ENCODE measurements at places on chromosomes 5 and 9. TPM values are rescaled to one million over a fixed set of nuclear protein-coding genes. Genes with fewer than 3 reads are reported as not detected.
A peak's percentile ranks its signal among the peaks of the same experiment; 100 is the strongest.

DNA sequence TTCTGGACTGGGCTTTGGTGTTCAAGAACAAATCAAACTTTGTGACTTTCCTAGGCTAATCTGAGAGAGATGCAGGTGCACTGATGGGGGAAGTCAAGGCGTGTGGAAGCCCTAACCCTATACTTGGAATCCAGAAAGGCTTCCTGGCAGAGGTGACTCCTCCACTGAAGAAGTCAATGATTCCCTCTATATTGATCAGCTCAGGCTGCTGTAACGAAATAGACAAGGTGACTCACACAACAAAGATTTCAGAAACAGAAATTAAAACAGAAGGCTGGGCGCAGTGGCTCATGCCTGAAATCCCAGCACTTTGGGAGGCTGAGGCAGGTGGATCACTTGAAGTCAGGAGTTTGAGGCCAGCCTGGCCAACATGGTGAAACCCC lies 69.6 kb upstream of the GGTA1 start:
- DNase-seq, result no peak

- no peak for DNase-seq
These were observed 55.0 kb downstream of the IPPK start for GRCh38 chr9:92614763-92615461.

DNA sequence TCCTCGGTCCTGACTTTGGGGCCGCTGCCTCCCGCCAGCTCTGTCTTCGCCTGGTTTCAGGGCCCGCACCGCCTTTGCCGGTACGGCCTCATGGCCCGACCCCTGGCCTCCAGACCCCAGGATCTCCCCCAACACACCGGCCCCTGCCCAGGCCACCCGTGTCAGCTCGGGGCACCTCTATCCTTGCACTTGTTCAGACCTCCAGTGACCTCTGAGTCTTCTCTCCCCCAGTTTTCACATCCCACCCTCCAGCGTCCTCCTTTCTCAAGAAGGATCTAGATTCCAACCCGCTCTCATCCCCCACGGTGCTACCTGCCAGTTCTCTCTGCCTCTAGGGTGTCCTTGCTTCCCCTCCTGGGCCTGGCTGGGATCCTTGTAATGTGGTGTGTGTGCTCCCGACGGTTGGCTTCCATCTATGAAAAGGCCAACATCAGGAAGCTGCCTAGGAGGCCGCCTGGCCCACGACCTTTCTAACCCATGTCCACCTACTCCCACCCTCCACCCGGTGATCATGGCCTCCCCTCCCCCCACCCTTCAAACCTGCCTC lies 61.1 kb downstream of the SPATA31C2 start:
- no peak for DNase-seq

GRCh38 chr9:13502484-13502883 lies 223.0 kb upstream of the MPDZ start:
- no peak for DNase-seq

DNA sequence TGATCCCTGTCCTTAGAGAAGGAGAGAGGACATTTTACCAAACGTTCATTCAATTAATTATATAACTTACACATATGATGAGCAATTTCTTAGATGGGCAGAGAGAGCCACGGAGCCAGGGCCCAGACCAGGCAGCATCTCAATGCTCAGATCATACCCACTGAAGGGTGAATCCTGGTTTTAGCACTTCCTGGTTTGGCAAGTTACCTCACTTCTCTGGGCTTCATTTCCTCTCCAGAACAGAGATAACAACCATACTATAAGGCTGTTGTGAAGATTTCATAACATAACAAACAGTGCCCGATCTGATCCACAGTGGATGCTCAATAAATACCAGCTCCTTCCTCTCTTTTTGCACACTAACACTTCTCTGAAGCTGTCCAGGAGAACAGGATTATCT lies 271.1 kb downstream of the DENND1A start:
- no peak for DNase-seq

DNA sequence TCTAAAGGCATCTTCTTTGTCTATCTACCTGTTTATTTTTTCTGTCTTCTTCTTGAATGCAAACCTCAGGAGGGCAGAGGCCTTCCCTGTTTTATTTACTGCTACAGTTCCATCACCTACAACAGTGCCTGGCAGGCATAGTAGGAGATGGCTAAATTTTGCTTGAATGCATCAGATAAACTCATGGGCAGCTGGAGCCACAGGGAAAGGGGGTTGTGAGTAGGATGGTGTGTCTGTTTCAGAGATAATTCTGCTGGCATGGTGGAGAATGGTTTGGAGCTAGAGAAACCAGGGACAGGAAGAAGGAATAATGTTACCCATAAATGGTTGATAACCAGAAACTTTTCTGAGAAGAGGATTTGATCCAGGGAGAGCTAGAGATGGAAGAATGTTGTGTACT lies 189.8 kb upstream of the BRINP1 start:
- no peak for DNase-seq

GRCh38 chr5:134920848-134921575 lies 16.1 kb downstream of the PCBD2 start:
- no peak for DNase-seq

- no peak for DNase-seq
These were observed 181.5 kb upstream of the ISL1 start for GRCh38 chr5:51201708-51202107.

GRCh38 chr9:79660615-79661014 lies 88.8 kb downstream of the TLE4 start:
- DNase-seq, result peak; percentile 78

DNA sequence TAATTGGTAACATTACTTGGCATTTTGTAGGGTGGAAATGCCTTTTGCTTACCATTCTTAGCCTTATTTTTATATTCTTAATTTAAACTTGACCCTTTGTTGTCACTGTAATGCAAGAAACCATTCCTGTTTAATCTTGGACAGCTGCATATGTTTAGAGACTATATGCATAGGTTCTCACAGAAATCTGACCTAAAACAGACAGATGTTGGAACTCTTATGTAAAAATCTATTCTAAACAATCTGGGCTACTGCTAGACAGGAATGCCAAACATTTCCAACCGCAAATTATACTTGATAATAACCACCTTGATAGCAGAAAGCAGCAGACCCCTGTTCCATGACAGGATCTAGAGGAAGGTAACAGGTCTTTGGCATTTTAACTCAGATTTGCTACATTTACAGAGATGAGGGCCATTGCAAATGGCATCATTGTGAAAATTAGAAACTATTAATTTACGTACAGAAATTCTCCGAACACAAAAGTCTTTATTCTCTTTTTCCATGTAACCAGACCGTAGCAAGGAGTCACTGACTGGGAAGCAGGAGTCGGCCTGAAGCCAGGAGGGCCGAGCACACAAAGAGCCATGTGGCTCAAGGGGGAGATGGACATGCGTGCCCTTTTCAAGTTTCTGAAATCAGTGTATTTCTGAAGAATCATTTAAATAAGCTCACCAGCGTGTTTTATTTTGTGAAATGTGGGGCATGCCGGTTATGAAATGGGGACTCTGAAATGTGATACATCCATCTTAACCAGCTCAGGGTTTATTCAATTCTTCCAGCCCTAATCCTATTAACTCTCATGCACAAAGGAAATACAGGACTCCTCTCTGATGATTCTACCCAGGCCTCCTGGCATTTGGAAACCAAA lies 139.3 kb downstream of the AOPEP start:
- peak; percentile 63 for DNase-seq

- DNase-seq, result peak; percentile 79
These were observed 3.4 kb downstream of the LMNB1 start for GRCh38 chr5:126780165-126780827.

DNA sequence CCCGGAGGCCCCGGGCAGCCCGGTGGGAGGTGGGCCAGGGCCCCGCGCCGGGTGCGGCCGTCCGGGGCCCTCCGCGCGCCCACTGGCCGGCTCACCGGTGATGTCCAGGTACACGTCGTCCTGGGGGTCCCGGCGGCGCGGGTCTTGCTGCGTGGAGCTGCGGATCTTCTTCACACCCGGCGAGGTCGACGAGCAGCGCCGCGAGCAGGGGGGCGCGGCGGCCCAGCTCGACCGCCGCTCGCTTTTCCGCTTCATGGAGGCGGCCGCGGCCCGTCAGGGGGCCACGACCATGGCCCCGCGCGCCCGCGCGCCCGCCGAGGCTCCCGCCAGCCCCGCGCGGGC lies 548 bp downstream of the CDC14B start:
- no peak for DNase-seq

DNA sequence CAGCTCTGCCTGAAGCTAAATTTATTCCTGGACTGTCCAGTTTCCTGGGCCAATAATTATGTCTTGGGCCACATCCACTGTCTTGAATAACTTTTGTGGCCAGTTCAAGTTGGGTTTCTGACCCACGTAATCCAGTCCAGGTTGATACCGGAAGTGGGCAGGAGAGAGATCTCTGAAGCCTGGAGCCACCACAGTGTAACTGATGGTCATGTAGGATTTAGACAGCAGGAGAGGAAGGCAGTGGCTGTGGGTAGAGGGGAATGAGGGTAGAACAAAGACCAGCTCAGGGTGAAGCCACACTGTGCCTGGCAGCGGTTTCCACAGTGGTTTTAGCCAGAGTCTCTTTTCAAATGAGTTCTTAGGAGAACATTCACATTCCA lies 30.2 kb downstream of the SH3PXD2B start:
- DNase-seq, result no peak

DNA sequence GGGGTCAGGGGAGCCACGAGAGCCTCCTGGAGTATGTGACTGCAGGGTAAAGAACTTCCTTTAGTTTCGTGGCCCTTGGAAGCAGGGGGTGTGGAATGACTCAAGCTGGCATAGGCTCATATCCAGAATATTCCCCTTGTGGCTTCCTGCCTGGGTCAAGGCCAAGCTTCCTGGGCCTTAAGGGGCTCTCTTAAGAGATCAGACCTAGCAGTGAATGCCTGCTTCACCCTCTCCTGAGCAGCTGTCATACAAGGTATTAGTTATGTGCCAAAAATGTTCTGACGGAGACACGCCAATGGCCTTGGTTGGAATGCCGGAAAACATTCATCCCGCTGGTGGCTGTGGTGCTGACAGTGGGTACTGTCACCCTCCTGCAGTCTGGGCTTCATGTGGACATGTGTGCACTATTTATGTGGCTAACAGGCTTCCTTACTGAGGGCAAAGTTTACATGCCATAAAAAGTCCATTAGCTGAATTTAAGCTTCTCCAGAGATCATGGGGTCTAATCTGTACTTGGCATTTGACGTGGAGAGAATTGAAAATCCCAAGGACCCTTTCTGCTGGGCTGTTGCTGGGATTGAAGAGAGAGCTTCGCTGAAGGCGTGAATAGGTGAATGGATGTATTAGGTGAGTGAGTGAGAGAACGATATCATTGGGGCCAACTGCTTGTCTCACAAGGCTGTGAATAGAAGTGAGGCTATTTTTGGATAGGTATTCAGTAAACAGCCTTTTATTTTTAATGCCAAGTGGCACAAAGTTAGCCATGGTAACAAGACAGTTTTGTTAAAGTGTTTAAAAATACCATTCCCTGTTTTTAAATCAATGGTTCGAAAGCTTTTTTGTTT lies 156.8 kb downstream of the MACROH2A1 start:
- DNase-seq, result no peak

DNA sequence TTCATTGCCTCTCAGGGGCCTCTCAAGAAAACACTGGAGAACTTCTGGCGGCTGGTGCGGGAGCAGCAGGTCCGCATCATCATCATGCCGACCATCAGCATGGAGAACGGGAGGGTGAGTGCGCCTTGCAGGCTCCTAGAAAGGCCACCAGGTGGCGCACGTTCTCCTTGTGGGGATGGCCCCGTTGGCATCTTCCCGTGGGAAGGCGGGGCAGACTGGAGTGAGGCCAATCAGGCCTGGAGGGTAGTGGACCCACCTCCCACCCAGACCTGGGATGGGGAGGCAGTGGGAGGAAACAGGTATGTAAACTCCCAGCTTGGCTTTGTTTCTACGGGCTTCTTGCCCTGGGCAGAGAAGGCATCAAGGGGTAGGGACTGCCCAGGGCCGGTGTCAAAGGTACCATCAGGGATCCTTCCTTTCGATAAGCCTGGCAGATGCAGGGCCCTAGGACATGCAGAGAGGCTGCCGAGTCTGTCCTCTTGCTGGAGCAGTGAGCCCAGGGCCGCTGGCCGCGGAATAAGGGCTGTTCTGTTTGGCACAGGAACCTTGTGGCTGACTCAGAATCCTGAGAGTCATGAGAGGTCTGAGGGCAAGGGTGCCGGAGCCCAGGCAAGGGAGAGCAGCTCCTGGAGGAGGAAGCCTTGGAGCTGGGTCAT lies 18.9 kb upstream of the SPTLC1 start:
- DNase-seq, result peak; percentile 90

- no peak for DNase-seq
These were observed 86.7 kb downstream of the STK32A start for GRCh38 chr5:147321569-147321968.

GRCh38 chr9:24127519-24127918 lies 301.5 kb upstream of the ELAVL2 start:
- no peak for DNase-seq

DNA sequence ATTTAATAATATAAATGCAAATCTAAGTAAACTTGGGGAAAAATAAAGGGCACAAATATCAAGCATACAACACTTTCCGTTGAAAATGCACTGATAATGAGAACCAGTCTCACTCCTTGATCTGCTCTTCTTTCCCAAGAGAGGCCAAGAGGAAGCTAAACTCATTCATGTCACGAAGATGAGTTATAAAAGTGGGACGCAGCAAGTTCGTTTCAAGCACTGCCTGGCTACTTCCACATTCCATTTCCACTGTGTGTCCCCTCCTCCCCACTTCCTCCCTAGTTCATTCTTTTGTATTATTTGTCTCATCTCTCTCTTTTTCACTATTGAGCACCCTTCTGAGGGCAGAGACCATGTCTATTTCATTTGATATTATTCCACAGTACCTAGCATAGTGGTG lies 158.1 kb downstream of the SLC24A2 start:
- DNase-seq, result no peak

DNA sequence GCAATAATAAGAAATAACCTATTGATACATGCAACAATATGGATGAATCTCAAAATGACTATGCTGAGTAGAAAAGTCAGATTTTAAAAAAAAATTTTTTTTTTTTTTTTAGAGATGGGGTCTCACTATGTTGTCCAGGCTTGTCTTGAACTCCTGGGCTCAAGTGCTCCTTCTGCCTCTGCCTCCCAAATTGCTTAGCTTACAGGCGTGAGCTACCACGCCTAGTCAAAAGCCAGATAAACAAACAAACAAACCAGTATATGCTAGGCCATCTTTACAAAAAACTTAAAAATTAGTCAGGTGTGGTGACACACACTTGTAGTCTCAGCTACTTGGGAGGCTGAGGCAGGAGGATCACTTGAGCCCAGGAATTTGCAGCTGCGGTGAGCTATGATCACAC lies 79.0 kb downstream of the MED27 start:
- DNase-seq, result no peak

- DNase-seq, result no peak
These were observed 29.8 kb upstream of the ZFR start for GRCh38 chr5:32474209-32474854.

- peak; percentile 58 for DNase-seq
These were observed 138.8 kb downstream of the GRIA1 start for GRCh38 chr5:153629027-153629895.

- peak; percentile 11 for DNase-seq
These were observed 11.5 kb downstream of the ANXA1 start for GRCh38 chr9:73162987-73163768.

BHMT2 gene
- not detected for total RNA-seq

PCDHB13 gene
- total RNA-seq, result 3.0 TPM

SH3RF2 gene
- 2.4 TPM for total RNA-seq

CTNND2 gene
- 13.9 TPM for total RNA-seq

GRXCR2 gene
- not detected for total RNA-seq

PCDHGC5 gene
- total RNA-seq, result 1.3 TPM

FGF18 gene
- total RNA-seq, result 0.22 TPM

AGXT2 gene
- not detected for total RNA-seq

LPCAT1 gene
- total RNA-seq, result 76.5 TPM

C1QTNF3 gene
- total RNA-seq, result 6.4 TPM

IL7R gene
- not detected for total RNA-seq

RXRA gene
- 11.6 TPM for total RNA-seq

Measured in neural progenitor cell (in vitro differentiated cells).